ENCODE measurements at places on chromosomes 7 and 10.

DNA sequence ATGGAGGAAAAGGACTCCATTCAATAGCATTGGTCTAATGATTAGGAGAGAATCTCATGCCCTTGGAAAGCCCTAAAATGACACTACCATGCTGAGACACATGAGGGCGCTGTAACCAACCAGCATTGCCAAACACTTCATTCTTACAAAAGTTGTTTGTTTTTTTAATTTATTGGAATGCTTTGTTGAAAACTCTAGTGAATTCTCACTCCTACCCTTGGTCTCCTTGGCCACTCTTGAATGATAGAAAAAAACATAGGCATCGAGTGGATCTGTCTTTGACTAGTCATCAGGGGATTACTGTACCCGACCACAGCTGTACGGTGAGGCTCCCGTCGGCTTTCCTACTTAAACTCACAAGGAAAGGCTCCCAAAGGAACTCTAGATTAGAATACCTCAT lies 29.3 kb upstream of the ADD3 start:
- DNase-seq: peak; percentile 88

DNA sequence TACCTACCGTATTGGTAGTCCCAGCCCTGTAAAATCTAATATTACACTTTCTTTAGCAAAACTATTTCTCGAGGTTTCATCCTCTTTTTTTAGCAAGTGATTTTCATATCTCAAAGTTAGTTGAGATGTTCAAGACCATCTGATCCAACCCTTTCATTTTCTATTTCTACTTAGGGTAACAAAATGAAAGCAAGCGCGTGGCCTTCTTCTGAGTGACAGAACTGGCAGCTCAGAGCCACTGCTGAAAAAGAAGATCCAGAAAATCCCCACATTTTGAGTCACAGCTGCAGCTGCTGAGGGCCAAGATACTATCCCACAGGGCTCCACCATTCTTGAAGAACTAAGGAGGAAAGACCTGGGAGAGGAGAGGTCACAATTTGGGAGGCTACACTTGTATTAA lies 24.8 kb upstream of the ZNF800 start:
- DNase-seq: no peak

DNA sequence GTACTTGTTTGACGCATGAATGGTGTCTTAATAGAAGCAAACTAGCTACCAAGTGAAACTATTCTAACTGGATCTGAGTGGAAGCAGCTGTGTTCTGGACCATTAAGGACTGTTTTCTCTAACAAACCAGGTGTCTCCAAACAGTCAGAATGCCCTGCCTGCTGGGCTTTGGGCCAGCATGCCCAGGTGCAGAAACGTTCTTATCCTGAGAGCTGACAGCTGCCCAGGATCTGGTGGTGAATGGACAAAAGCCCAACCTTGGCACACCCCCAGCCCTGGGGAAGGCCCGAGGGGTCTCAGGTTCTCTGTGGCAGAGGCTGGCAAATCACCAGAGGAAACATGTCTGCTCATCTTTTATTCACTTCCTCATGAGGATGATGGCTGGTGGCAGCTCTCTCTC lies 48.2 kb upstream of the LAMB4 start:
- DNase-seq: no peak

DNA sequence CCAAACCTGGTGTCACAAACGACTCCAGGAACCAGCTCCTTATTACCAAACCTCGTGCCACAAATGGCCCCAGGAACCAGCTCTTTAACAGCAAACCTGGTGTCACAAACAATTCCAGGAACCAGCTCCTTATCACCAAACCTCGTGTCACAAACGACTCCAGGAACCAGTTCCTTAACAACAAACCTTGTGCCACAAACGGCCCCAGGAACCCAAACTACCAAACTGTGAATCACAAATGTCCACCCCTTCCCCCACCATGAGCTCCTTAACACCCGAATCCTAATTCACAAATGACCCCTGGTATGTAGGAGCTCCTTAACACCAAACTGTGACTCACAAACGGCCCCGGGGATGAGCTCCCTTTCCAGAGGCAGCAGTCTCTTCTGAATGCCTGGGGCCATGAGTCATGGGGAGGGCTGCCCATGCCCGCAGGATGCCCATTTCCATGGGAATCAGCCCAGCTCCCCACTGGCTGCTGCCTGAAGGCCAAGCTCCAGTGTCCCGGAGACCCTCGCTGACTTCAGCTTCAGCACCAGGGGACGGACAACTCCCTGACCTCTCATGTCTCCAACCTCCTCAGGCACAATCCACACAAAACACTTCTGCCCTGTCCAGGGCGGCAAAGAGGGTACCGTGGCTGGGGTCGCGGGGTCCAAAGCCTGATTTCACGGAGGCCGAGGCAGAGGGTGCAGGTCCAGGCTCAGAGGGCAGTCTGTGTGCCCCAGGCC lies 213.1 kb downstream of the ELFN1 start:
- DNase-seq: peak; percentile 93

DNA sequence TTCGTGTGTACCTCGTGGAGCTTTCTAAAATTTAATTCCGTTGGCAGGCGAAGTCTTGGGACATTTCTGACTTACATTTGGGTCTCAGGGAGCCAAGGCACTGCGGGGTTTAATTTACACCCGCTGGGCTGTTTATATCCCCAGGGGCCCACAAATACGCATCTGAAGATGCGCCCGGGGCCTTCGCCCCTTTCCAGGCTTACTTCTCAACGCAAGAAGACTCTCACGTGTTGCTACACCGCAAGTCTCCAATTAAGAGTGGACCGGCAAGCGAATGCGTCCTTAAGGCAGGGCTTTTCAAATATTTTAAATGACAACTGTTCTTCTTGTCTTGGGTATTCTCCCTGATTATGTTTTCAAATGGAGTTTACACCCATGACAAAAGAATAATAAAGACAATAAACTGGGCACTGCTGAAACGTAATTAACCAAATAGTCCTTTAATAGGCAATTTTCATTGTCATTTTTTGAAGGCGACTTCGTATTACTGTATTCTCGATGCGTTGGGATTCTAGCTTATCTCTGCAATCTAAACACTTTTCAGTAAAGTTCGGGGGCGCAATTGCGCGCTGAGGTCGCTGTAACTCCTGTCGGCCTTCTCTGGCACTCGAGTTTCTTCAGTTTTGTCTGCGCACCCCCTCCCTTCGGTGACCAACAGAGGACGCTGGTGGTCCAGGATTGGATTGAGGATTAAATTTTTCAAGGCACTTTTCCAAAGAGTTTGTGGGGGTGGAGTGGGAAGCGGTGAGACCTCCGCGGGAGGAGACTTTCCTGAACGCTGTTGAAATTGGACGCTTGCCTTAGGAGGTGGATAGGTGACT lies 837 bp upstream of the IGFBP3 start:
- DNase-seq: peak; percentile 94

- DNase-seq: no peak
Observed at GRCh38 chr7:44858161-44858560, 10.3 kb upstream of the H2AZ2 start.

GRCh38 chr10:110747609-110748464 lies 103.7 kb downstream of the RBM20 start:
- no peak for DNase-seq

- DNase-seq: peak; percentile 88
Observed at GRCh38 chr10:5666008-5666840, at the start of gene ASB13. ASB13 (minus strand) TSS chr10:5666595; CDS start chr10:5666551, 44 bp downstream.

DNA sequence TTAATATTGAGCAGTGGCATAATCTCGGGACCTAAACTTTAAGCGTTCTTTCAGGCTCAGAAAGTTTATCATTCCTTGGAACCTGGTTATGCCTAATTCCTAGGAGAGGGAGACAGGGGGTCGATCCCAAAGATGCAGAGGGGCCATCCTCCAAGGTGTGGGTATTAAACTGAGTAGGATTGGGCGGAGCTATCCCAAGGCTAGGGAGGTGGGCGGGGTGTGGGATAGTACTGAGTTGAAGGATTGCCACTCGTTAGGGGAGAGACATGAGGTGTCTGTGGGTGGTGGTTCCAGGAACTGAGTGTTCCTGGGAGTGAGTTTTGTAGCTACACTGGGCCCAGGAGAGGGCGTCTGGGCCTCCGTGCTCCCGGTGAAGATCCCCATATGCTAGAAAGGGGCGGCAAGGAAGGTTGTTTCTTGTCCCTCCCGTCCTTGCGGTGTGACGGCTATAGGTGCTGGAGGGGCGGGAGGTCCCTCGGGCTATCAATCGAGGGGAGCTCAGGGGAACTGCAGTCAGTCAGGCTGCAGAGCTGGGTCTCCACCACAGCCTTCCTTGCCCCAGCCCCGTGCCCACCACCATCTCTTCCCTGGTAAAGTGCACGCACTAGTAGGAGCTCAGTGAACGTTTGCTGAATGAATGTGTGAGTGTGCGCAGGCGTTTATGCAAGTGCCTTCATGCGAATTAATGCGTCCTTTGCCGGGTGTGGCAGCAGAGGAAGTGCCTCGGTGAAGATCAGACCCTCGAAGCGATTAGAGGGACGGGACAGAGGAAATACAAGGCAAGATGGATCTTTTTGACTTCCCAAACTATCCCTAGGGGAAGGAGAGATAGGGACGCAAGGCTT lies 3.0 kb upstream of the HMX2 start:
- DNase-seq: peak; percentile 77

DNA sequence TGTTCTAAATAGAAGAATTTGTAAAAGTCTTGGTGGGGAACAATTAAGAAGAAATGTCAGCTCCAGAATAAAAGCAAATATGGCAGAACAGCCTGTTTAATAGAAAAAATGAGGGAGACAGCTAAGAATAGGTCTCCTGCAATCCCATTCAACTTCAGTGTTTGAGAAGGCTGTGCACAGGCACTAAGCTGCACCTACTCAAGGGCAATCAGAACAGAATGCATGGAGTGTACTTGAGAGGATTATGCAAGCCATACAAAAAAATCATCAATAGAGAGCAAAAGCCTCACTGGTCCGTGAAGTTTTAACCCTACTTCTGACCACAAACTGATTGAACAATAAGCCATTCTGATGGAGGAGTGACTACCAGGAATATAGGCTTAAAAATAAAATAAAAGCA lies 690.7 kb upstream of the PCDH15 start:
- DNase-seq: no peak

DNA sequence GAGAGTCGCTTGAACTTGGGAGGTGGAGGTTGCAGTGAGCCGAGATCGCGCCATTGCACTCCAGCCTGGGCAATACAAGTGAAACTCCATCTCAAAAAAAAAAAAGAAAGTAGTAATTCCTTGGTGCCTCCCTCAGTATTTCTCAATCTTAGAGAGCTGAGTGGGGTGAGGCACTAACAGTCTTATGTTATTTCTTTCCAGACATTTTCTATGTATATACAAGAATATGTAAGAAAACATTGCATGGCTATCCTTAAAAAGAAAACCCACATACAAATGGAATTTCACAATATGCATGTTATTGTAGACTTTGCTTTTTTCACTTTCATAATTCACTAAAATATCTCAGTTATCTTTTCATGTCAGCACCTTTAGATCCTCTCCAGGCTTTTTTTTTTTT lies 13.6 kb upstream of the SLF2 start:
- DNase-seq: no peak

- DNase-seq: peak; percentile 10
Observed at GRCh38 chr10:132670546-132671227, 115.3 kb downstream of the NKX6-2 start.

DNA sequence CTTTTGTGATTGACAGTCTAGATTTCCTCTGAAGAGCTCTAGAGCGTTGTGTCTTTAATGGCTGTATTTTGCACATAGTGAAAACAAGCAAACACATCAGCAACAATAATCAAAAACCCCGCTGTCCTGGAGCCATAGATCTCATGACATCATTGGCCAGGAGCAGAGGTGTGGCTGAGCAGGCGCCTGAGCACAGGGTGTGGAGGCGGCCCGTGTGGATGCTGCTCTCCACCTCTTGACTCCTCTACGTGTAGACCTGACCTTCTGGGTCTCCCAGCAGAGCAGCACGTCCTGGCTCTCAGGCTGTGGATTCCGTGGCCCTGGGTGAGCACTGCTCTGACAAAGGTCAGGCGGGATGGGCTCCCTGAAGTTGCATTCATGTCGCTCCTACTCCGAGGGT lies 63.0 kb upstream of the INSYN2A start:
- no peak for DNase-seq

DNA sequence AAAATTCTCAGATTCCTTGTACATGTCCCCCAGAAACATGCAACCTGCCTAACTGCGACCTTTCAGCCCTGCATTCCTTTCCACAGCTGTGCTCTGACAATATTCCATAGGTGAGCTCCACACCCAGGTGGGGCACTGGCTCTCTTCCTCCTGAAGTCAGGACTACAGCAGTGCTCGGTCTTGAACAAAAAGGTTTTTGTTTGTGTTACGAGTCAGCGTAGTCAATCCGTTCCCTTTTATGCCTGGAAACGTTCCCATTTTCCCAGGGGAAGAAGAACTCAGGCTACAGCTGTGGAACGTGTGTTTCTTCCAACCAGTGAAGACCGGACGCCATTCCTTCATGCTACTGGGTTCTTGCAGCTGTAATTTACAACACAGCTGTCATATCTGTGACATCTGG lies 52.4 kb upstream of the PFKP start:
- DNase-seq: peak; percentile 36

GRCh38 chr10:14736600-14737081 lies 38.1 kb downstream of the FAM107B start:
- peak; percentile 69 for DNase-seq

DNA sequence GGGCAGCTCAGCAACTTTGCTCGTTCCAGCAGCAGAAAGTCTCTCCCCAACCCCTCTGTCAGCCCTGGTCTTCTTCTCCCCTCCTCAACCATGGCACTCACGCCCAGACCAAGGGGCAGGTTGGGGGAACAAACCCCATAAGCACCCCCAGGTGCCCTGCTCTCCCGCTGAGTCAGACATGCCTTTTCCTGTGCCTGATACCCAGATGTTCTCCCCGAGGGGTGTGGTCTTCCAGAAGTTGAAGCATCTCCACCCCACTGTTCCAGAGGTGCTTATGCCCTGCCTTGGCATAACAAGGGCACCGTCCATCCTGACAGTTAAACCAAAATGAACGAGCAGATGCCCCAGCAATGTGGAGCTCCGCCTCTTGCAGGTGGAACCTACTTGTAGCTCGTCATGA lies 67.1 kb downstream of the C10orf143 start:
- no peak for DNase-seq

DNA sequence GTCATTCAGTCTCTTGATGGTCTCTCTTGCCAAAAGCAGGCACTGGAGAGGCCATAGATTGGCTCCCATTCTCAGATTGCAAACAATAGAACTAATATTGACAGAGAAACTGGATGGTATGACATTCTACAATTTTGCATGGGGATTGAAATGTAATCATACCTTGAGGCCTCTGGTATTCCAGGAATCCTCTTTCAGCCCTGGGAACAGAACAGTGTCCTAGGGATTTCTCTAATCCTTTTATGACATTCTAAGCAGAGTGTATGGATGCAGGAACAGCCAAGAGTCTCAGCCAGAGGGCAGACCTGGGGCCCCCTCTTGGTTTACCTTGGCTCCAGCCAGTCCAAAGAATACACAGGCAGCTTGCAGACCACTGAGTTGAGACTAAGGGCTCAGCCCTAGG lies 206.4 kb downstream of the KCNMA1 start:
- DNase-seq: peak; percentile 78
